MG63 (cell line): ENCODE measurements at places on chromosomes 1 and 21.

- peak; percentile 44 for DNase-seq
These were observed 16.3 kb upstream of the ACKR1 start for GRCh38 chr1:159188375-159188788.

GRCh38 chr1:205068457-205069040, 15.7 kb downstream of the TMEM81 start:
- no peak for DNase-seq

DNA sequence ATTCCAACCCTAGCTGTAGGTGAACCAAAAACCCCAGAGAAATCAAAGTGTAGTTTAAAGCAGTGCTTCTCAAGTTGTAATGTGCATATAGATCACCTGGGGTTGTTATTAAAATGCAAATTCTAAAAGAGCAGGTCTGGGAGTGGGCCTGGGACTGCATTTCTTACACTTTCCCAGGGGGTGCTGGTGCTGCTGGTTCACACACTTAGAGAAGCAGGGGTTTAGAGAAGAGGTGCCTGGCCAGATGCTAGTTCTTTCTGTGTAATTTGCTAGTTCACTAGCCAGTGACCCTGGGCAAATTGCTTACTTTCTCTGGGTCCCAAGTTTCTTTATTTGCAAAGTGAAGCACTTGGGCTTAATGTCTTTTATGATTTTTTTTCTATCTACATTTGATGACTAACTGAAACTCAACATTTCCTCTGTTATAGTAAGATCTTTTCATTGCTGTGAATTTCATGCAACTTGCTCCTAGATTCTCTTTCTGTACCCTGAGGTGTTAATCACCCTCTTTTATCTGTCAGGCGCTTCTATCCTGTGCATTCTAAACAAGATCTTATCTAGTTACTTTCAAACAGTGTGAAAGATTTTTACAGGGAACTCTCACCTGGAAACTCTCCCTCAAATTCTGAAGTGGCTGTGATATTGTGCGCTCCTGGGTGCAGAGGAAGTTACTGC, 141.9 kb upstream of the UBE2U start:
- DNase-seq = no peak

GRCh38 chr1:16979475-16980327, 719 bp downstream of the MFAP2 start:
- peak; percentile 53 for DNase-seq

- no peak for DNase-seq
These were observed 127.1 kb upstream of the ARHGEF16 start for GRCh38 chr1:3327389-3327702.

DNA sequence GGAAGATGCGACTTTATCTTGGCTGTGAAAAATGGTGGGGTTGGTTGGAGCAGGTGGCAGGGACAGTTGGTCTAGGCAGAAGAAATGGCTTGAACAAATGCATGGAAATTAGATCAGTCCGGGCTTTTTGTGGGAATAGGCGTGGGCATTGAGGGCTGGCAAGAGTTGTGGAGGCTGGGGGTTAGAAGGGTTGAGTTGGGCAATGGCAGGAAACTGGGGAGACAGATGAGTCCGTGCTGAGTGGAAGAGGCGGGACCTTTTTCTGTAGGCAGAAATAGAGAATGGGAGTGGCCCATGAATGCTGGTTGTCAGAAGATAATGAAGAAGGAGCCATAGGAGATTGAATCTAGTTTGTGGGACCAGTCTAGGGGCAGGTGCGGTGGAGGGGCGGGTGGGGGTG, 6.9 kb downstream of the PDPN start:
- peak; percentile 54 for DNase-seq

DNA sequence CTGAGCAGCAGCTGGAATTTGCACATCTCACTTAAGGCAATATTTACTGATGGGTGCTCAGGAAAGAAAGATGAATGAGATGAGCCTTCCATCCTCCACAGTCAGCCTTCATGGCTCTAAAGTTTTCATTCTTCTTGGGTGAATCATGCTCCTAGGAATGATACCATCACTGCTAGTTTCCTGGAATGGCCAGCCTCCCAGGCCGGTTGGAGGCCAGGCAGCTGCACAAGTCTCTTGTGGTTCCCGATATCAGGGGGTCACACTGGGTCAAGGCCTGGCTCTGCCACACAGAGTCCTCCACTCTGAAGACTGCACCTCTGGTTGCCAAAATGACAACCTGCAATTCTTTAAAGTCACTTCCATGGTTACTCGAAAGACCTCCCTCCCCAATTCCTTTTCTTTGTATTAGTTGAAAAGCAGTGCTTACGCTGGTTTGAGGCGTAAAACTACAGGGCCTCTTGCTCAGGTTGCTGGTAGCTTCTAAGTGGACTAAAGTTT, 46.2 kb upstream of the PALMD start:
- DNase-seq = peak; percentile 79

- no peak for DNase-seq
These were observed 31.9 kb downstream of the CAPN9 start for GRCh38 chr1:230778916-230779590.

- DNase-seq = no peak
These were observed 14.8 kb upstream of the ZDHHC18 start for GRCh38 chr1:26811708-26812107.

DNA sequence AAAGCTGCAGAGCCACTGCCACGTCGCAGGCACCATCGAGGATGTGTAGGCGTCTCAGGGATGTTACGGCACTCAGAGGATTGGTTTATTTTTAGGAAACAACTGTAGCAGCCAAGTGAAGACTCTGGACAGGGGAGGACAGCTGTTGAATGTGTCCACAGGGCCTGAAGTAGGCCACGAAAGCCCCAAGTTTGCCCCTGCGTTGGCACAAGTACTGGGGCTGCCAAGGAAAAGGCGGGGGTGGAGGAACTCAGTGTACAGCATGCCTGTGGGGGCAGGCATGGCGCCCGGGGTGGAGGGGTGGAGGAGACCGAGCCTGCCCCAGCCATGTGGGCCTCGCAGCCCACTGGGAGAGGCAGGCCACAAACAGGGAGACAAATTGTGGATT, 89.7 kb downstream of the ADARB1 start:
- no peak for DNase-seq

DNA sequence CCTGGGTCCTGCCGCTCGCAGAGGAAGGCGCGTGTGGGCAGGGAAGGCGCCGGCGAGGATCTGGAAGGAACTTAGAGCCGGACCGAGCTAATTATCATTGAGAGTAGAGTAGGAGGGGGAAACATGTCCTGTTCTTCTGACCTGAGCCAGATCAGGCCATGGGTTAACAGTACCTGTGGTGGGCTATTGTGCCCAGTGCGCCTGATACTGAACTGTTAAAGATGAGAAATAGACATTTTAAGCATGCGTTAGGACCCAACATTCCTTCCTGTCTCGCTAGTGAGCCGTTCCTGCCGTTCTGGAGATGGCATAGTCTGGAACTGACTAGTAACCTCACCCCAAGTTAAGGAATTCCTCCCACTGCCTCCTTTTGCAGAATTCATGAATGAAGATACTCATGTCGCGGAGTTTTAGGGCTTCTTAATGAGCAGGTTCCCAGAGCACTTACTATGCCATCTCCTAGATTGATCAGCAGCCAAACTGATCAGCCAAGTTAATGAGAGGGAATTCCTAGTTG, 870 bp downstream of the STRIP1 start:
- no peak for DNase-seq

DNA sequence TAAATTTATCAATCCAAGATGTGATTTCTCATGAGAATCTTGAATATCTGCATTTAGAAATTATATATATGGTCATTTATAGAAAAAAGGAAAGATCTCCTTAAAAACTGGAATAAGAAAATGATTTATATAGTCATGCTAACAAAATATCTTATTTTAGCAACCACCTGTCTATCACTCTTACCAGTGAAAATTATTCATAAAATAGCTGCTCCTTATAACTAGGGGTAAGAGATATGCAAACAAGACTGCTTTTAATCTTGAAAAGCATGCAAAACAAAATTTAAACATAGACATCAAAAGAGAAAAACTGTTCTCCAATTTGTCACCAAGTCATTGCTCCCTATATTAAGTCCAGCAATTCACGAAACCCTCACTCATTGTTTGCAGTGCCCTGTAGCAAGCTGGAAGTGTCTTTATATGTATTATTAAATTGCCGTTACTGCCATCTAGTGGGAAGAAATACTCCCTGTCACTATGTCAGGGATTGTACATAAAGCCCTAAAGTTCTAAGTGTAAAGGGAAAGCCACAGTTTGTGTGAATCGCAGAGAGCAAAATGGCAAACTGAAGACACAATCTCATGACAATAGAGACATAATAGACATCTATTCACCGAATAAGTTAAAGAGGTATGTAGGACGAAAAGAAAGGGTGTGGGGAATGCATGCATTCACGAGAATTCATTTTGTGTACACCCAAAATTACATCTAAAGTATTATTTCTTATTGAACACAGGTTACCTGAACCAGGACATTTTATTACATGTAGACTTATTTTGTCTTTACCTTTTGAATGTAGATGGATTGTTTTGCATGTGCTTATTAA, 600.5 kb downstream of the USP25 start:
- no peak for DNase-seq

GRCh38 chr1:46804926-46805325, 6.1 kb downstream of the CYP4B1 start:
- DNase-seq = no peak

GRCh38 chr1:175628548-175629317, 114.7 kb downstream of the TNR start:
- no peak for DNase-seq

DNA sequence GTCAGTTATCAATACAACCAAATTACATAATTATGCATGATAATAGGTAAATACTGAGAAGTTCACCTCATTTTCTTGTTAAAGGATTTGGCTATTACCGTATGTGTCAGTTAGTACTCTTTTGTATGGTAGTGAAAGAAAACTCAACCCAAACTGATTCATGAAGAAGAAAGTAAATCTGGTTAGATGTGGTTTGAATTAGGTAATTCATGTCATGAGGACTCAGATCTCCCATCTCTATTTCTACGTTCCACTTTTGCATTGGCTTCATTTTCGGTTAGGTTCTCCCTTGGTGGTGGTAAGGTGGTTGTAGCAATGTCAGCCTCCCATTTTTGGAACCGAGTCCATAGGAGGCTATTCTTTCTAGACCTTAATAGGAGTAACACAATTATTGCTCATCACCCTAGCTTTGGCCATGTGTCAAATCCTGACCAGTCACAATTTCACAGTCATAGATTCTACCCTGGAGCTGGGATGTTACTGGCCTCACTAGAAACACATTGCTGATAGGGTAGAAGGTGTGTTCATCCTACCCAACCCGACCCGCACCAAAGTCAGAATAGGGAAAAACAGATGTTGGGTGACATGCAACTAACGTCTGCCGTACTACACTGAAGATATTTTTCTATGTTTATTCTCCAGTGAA, 97.6 kb downstream of the OSBPL9 start:
- peak; percentile 21 for DNase-seq

- DNase-seq = no peak
These were observed 86.1 kb downstream of the TGFBR3 start for GRCh38 chr1:91799863-91800262.

GRCh38 chr1:197838836-197839235, 63.6 kb upstream of the DENND1B start:
- DNase-seq = peak; percentile 4

DNA sequence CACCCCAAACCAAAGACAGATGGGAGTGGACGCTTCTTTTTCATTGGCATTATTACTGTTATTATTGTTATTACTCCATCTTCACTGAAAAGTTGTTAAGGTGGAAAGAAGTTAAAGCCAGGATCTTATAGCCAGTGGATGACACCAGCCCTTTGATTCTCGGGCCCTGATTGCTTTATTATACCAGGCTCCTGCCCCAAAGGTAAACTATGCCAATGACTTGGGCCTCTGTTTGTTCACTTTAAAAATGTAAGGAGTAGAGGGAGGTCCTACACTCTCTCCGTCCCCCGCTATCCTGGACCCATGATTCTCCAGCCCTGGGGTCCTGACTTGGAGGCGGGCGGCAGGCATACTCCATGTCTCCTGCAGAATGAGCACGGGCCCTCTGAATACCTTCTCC, 106.8 kb downstream of the TOMM20 start:
- no peak for DNase-seq

GRCh38 chr1:85219853-85220610, 19.2 kb upstream of the SYDE2 start:
- no peak for DNase-seq

- DNase-seq = peak; percentile 3
These were observed 56.4 kb downstream of the AHCTF1 start for GRCh38 chr1:246875041-246876026.

- peak; percentile 100 for DNase-seq
These were observed 60.0 kb upstream of the EPS8L3 start for GRCh38 chr1:109823543-109824348.

GRCh38 chr1:9476790-9477463, 62.3 kb upstream of the SLC25A33 start:
- DNase-seq = peak; percentile 22

GRCh38 chr1:204528241-204528640, 12.0 kb downstream of the MDM4 start:
- DNase-seq = no peak

DNA sequence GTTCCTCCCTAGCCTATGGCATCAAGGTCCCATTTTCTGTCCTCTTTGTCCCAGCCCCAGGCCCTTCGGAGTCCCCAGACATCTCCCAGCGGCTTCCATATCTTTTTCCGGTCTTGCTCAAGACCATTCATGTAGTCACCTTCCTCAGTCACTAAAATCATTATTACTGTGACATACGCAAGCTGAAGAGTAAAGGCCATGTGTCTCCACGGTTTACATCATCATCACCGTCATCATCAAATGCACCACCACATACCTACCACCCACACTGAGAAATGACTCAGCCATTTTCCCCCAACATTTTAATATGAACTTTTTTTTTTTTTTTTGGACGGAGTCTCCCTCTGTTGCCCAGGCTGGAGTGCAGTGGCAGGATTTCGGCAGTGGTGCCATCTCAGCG, 43.4 kb downstream of the FHAD1 start:
- peak; percentile 9 for DNase-seq

- no peak for DNase-seq
These were observed 324.0 kb upstream of the NEGR1 start for GRCh38 chr1:72606216-72606810.

- no peak for DNase-seq
These were observed 2.7 kb upstream of the PTPN22 start for GRCh38 chr1:113874012-113874879.

- no peak for DNase-seq
These were observed 74.4 kb downstream of the EPS15 start for GRCh38 chr1:51444534-51445192.

GRCh38 chr1:119040906-119041305, 52.8 kb upstream of the TBX15 start:
- DNase-seq = peak; percentile 45

DNA sequence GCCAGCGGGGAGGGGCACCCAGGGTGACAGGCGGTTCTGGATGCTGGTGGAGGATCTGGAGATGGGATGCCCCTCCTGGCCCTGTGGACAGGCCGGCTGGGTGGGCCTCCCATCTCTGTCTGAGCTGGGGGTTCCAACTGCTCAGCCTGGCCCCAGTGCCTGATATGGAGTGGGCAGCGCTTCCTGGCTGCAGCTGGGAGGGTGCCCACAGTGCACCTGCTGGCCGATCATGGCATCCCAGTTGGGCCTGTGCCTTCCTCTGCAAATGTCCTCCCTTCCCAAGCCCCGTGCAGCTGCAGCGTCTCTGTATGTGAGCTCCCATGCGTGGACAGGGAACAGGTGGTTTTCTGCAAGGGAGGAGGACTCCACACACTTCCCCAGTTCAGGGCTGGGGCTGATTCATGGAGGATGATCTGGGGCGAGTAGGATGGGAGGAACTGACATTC, 2.1 kb downstream of the PFKL start:
- DNase-seq = no peak
